Neural progenitor cell (in vitro differentiated cells): ENCODE measurements at places on chromosomes 3 and 15. TPM values are rescaled to one million over a fixed set of nuclear protein-coding genes. Genes with fewer than 3 reads are reported as not detected.

TERC gene
- 47.5 and 119 TPM in 2 replicates for total RNA-seq

GLT8D1 gene
- 76.3 and 88.0 TPM in 2 replicates for total RNA-seq

MYEF2 gene
- 110 and 140 TPM in 2 replicates for total RNA-seq

GRAMD2A gene
- total RNA-seq: 0.40 and 0.43 TPM in 2 replicates

FANCD2OS gene
- not detected in 2 replicates for total RNA-seq

AADACL2 gene
- not detected in 2 replicates for total RNA-seq

ZNF774 gene
- total RNA-seq: 1.9 and 8.3 TPM in 2 replicates

TIMP4 gene
- total RNA-seq: 0.07 and 0.15 TPM in 2 replicates

CNTN6 gene
- total RNA-seq: 2.1 and 2.2 TPM in 2 replicates

NOX5 gene
- total RNA-seq: not detected in 2 replicates

STRIT1 gene
- not detected in 2 replicates for total RNA-seq

P2RY14 gene
- total RNA-seq: not detected in 2 replicates

VPS18 gene
- total RNA-seq: 8.0 and 22.2 TPM in 2 replicates

GOLGA8G gene
- 0.04 TPM in 1 of 2 replicates, not detected in the other for total RNA-seq

ZNF619 gene
- 7.6 and 11.4 TPM in 2 replicates for total RNA-seq

LYZL4 gene
- total RNA-seq: not detected in 2 replicates

CEP63 gene
- total RNA-seq: 25.7 and 36.2 TPM in 2 replicates
